ENCODE measurements at places on chromosomes 5 and 9.

- DNase-seq: no peak
Observed at GRCh38 chr5:44332285-44332971, 56.8 kb downstream of the FGF10 start.

- no peak for DNase-seq
Observed at GRCh38 chr9:5879419-5880181, 11.1 kb upstream of the MLANA start.

DNA sequence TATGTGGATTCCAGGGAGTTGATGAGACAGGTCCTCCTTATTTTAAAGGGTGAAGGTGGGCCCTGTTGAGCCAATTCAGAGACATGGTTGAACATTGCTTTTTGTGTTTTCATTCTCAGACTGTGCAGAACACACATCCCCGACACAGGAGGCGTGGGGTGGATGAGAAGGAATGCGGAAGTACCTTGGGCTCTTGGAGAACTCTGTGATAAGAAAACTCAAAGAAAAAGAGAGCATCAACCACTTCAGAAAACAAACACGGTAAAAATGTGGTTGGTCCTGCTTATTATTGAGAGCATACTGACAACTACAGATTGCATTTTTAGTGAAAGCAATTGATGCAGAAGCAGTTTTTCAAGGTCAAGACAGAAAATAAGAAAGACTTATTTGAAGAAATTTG lies 659.8 kb downstream of the IRX1 start:
- no peak for DNase-seq

DNA sequence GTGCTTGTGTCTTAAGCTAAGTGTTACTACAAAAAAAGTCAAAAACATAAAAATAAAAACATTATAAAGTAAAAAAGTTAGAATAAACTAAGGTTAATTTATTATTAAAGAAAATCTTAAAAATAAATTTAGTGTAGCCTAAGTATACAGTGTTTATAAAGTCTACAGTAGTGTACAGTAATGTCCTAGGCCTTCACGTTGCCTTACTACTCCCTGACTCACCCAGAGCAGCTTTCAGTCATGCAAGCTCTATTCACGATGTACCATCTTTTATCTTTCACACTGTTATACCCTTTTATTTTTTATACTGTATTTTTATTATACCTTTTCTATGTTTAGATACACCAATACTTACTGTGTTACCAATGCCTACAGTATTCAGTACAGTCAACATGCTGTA lies 288.1 kb downstream of the HCN1 start:
- no peak for DNase-seq

DNA sequence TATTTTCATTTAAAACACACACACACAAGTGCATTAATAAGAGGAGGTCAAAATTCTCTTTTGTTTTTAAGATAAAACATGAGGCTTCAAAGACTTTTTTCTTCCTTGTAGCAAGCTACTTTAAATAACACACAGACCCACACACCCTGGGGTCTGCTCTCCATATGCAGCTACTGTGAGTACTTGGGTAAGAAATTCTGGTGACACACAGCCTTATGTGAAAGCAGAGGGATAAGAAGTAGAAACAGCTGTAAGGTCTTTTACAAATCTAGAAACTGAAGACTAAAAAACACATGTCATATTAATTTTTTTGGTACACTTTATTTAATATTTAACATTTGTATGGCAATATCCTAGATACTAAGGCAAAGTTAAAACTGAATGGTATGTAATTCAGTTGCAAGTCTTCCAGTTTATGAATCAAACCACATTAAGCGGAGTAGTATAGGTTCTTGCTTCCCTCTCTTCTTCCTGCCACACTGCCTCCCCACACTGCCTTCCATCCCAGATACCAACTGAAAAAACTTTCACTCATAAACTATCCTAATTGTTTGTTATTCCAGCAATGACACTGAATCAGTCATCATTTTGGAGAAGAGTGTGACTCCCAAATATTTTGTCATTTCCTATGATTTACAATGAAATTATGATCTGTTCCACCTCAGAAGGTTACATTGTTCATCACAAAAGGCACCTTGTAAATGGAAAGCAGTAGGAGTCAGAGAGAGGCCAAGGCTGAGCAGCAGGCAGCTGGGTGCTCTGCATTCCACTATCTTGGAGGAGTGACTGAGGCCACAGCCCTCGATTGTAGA lies 92.0 kb downstream of the PLCXD3 start:
- DNase-seq: no peak
